Glutamatergic neuron (in vitro differentiated cells): ENCODE measurements at places on chromosomes 11 and 22.
A peak's percentile ranks its signal among the peaks of the same experiment; 100 is the strongest.

- no peak for DNase-seq
Observed at GRCh38 chr22:46356496-46357480, 21.3 kb downstream of the TRMU start.

DNA sequence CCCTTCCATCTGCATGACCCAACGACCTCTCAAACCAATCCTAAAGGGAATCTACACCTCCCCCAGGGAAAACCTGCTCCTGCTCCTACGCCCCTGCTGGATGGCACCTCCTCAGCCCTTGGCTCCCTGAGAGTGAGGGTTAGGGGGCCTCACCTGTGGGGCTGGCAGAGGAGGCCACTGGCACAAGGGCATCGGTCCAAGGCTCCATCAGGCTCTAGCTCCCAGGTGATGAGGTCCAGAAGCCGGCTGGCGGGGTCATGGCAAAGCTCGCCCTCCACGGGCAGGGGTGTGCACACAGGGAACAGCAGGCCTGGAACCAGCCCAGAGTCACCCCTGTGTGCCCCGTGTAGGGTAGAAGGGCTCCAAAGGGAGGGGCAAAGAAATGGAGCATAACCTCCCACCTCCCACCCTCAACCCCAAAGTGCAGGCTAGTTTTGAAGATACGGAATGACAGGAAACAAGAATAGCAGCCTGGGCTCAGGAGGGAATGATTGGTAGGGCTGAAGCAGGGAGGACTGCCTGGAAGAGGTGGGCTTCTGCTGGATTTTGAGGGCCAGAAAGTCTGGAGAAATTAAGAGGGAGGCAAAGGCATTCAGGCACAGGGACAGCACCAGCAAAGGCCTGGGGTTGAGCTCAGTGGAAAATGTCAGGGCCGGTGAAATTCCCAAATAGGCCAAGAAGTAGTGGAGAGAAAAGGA lies 42.6 kb downstream of the DKK3 start:
- no peak for DNase-seq

GRCh38 chr22:20970939-20971657 lies 4.0 kb downstream of the AIFM3 start:
- no peak for DNase-seq

DNA sequence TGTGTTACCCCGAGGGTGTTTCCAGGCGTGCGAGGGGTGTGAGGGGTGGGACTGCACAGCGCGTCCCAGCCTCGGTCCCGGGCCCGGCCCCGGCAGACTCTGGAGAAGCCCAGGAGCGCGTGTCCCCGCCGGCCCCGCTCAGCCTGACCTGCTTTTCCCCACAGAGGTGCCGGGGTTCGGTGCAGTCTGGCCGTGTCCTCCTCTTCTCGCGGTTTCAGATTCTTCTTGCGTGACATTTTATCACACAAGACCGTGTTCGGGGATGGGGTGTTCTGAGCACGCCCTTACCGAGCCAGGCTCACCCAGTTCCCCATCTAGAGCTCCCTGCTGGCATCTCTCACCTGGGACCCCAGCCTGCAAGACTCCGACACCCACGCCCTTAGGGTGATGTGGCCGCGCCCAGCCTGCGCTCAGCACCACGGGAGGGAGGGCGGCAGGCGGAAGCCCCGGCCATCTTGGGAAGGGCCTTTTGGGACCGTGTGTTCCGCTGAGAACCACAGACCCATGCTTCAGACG lies 775.6 kb downstream of the BRD1 start:
- DNase-seq = no peak

DNA sequence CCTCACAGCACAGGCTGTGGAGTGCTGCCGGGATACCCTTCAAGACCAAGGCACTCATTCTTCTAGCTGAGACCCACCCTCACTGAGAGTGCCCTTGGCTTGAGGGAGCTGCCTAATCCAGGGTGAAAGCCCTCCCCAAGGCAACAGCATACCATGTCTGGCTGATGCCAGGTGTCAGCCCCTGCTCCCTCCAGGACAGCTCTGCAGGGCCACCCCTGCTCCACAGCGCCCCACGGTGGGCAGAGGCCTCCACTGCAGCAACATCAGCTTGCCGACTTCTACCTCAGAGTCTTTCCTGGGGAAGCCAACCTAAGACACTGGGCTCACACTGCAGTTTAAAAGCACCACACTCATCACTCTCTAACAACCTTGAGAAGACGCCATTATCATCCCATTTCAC lies 29.0 kb downstream of the TTLL1 start:
- peak; percentile 83 for DNase-seq

DNA sequence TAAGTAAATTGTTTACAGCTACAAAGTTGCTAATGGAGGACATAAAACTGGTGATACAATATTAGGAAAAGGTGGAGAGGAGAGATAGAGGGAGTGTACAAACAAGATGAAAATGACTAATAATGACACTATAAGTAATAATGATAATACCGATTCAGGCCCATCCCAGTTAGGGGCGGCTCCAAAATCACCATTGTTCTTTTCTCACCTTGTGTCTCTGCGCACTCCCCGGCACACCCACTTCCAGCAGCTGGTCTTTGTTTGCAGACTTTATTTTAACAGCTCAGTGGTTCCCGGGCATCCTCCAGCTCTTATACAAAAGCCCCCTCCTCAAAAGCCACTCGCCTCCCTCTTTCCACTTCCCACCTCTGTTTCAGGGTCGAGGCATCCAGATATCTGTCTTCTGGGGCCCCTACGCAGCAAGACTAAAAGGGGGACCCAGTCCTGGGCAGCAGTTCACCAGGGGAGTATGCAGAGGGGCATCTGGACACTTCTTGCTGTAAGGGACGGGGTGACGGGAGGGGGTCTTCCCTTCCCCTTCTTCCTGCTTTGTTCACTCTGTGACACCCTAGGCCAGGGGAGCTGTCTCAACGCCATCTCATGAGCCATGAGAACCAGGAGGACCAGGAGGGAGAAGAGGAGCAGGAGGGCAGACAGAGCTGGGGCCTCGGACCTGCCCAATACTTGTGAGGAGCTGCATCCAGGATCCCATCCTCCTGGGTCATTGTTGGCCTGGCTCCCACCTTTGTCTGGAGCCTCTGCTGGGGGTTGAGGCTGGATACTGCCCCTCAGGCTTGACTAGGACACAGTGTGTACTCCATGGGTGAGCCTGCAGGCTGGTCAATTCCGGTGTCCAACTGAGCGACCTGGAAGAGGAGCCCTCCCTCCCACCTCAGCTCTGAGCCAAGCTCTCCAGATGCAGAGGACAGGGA lies 2.7 kb downstream of the APOL2 start:
- DNase-seq = no peak

GRCh38 chr11:10307400-10308200 lies 2.7 kb downstream of the ADM start:
- peak; percentile 85 for DNase-seq

GRCh38 chr11:120173019-120173705 lies 35.2 kb upstream of the TRIM29 start:
- DNase-seq = no peak

DNA sequence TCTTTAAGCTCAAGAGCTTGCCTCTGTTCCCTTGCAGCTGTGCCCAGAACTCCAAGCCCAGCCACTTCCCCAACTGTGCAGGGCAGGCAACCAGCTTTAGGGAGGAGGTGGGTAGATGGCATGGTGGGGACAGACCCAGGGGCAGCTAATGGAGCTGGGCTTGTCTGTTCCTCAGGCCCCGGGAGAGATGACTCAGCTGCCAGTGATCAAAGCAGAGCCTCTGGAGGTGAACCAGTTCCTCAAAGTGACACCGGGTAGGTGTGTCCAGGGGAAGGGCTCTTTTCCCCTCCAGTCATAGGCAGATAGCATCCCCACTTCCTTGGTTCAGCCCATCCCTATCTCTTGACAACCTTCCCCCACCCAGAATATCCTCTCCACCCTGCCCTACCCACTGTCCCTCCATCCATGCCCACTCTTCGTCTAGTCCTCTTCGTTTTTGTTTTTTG lies 32.4 kb downstream of the CREB3L1 start:
- DNase-seq = no peak

DNA sequence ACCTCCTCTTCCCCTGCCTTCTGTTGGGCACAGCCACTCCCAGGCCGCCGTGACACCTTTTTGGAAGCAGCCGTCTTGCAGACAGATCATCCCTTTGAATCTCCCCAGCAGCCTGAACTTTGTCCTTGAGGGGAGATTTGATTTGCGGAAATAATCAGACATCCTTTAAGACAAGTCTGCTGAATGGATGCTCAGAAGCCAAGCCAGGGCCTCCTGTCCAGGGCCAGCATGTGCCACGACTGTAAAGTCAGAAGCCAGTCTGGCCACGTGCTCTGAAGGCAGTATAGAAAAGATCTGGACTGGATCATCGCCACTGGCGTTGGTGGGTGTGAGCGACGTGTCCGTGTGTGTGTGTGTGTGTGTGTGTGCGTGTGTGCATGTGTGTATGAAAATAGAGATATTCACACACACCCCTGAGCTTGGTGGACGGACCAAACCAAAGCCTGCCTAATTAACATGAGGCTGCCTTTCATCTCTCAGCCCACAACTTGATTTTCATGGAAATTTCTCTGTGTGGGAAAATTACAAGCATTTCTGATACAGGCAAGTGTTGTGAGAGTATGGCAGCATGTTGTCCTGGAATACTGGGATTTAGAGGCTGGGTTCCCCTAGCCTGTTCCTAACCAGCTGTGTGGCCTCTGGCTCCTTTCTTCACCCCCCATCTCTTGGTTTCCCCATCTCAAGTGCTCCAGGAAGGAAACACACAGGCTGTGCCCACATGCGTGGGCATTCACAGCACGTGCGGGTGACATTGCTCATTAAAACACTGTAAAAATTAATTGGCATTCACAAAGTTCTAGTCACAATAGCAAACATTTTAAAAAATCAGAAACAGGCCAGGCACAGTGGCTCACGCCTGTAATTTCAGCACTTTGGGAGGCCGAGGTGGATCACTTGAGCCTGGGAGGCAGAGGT lies 61.8 kb upstream of the WNT7B start:
- DNase-seq = no peak

GRCh38 chr11:1659506-1659905 lies 29.9 kb downstream of the KRTAP5-5 start:
- DNase-seq = no peak

DNA sequence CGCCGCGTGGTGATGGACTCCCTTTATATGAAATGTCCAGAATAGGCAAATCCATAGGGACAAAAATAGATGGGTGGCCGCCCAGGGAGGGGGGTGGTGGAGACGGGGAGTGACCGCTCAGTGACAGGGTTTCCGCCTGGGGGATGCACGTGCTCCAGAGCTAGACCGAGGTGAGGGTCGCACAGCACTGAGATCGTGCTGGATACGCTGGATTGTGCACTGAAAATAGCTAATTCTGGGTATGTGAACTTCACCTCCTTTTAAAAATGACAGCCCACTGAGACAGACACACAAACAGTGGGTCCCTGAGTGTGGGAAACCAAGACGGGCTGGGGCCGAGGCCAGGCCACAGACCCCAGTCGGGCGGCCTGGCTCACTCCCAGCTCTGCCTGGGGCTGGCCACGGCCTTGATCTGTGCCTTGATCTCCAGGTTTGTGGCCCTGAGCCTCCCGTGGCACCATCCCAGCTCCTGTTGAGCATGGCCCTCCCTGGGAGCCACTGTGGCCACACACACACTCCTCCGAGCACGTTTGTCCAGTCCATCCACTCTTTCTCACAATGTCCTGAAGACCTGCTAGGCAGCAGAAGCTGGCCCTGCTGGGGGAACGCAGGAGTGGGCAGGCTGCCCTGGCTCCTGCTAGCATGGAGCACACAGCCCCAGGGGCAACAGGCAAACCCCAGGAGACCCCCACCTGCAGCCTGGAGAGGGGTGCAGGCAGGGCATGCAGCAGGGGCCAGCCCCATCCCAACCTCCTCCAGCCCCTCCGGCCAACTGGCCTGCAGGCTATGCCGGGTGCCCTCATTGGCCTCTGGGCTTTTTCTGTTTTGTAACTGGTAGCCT lies 41.0 kb upstream of the TH start:
- DNase-seq = no peak

DNA sequence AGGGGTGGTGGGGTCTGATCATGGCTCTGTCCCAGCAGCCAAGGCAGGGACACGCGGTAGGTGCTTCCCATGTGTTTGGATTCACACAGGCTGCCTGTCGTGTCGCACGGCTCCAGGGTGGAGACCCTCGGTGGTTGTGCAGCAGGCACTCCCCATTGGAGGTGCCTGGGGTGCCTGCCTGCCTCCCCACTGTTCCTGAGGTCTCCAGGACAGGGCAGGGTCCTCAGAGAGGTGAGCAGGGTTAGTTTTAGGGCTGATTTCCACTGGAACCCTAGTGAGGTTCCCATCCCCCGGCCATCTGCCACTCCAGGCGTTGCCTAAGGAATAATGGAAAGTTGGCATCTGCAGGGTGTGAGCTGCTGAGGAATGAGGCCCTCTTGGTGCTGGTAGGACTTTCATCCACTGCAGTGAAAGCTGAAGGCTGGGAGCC lies 32.3 kb downstream of the OSBPL5 start:
- peak; percentile 36 for DNase-seq

DNA sequence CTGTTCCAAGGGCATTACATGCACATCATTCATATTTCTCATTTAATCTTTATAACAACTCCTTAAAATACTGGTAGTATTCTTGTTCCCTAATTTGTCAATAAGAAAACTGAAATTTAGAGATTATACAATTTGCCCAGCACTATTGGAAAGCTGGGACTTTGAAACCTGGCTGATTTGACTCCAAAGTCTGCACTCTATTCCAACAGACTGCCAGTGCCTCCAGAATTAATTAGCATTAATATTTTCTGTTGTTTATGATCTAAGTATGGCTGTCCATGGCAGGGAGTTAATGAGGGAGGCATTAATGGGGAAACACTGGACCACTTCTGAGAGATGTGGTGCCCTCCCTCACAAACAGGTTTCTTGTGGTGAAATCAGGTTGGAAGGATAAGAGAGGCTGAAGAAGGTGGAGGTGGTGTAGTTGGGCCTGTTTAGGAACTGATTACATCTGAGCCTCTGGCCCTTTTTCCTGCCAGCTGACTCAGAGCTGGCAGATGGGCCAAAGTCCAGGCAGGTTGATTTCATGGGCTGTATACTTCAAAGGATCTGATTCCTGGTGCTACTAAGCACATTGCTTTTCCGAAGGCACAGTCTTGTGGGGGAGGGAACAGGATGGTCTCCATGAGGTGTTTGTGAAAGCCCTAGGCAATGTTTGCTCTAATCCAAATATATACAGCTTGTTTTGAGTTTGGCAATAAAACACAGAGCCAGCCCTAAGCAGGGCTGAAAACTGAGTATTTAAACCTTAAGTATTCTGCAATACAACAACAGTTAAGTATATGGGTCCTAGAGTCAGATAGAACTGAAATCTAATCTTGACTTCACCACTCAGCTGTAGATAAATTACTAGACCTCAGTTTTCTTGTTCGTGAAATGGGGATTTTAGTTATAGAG lies 21.0 kb upstream of the RAB30 start:
- peak; percentile 27 for DNase-seq

DNA sequence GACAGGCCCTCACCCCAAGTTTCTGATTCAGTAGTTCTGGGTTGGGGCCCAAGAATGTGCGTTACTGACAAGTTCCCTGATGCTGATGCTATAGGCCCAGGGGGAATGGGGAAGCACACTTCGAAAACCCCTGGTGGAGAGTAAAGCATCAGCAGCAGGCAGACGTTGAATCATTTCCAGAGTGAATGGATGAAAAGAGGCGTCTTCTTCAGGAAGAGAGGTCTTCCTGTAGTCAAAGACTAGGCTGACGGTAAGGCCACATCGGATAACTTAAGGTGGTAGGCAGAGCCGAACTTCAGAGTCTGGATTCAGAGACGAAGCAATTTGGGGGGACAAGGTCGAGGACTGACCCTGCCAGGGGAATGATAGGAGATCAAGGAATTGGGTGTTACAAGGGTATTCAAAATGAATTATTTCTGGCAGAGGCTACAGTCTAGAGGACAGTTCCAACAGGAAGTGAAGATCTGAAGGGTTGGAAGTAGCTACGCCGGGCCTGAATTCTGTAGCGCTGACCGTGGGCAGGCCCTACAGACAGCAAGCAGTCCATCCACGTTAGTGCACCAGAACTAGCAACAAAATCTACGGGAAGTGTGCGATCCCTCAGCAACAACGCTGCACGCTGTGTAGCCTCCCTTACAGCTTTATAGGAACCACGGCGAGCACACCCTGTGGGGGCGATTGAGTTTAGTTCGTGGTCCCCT lies 862 bp upstream of the CENATAC start:
- no peak for DNase-seq
